Activated T-helper 9 cell treated with anti-CD3 and anti-CD28 coated beads, Interleukin-2, amount 50 U/mL, for 16 hours (primary cell): ENCODE measurements at places on chromosomes 6 and 20.

DNA sequence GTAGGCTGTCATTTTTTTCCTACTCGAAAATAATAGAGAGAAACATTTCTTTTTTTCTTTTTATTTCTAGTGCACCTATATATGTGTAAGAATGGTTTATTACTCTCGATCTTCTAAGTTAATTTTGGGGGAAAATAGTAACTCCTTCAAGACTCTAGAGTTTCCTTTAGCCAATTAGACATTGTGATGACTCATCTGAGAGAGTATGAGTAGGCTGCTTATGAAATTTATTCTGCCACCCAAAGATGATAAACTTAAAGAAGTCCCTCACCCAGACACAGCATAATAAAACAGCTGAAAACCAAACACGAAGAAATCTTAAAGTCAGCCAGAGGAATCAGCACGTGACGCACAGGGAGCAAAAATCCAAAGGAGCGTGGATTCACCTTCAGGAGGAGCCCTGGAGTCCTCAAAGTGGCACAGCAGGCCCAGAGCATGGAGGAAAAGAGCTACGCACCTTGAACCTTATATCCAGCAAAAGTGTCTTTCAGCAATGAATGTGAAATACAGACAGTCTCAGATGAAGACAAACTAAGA is 81.9 kb downstream of the ERMARD start:
- no peak for DNase-seq

DNA sequence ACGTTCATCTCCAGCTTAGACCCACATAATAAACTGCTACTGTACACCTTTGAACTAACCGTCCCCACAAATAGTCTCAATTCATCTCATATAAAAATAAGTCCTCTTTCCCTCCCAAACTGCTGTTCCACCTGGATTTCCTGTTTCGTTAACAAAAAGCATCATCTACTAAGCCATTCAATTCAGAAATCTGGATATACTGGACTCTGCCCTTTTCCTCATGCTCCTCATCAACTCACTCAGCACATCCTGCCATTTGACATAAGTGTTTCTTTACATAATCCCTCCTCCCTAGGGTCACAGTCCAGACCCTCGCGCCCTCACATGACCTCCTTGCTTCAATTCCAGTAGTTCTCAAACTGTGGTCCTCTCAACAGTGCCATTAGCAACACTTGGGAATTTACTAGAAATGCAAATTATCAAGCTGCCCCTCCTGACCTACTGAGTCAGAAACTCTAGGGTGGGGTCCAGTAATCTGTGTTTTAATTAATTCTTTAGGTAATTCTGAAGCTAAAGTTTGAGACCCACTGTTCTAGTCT is 4.5 kb downstream of the MKKS start:
- no peak for DNase-seq

DNA sequence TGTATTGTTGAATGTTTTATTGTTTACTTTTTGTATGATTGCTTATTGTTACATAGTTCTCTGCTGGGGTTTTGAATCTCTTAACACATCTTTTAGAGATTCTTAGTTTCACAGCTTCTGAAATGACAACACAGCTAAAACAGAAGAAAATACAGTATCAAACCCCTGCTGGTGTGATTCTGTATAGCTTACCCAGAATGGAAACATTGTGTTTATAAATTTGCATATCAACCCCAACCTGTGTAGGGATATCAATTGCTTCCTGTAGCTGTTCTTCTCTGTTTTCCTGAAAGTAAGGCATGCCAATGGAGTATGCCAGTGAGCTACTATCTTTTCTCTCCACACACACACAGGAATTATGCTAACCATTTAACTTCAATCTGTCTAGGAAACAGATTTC is 64.3 kb upstream of the ID4 start:
- no peak for DNase-seq

DNA sequence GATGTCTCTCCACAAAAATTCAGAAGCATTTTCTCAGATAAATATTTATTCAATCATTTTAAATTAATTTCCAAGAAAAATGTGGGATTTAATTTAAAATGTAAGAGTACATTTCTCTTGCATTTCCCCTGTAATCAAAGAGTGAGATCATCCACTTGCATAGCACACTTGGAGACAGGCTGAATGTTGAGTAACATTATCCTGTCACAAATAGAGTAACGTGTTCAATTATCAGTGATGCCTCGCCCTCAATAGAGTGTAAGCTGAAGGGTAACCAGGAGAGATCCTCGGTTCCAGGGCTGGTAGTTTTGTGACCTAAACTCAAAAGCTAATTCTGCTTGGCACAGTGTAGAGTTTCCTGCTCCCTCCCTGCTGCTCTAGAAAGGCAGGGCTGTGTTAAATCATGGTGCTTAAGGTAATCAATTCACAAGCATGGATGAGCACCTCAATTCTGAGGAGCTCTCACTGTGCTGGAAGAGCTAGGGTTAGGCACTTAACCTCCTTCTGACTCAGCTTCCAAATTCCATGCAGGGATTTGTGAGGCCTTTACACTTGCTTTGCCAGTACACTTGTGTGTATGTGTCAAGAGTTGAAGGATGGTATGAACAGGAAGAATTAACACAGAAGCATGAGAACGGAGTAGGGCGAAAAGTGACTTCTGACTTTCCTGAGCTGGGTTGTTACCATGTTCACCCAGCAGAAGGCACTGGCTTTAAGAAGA is 56.6 kb downstream of the MMUT start:
- no peak for DNase-seq

DNA sequence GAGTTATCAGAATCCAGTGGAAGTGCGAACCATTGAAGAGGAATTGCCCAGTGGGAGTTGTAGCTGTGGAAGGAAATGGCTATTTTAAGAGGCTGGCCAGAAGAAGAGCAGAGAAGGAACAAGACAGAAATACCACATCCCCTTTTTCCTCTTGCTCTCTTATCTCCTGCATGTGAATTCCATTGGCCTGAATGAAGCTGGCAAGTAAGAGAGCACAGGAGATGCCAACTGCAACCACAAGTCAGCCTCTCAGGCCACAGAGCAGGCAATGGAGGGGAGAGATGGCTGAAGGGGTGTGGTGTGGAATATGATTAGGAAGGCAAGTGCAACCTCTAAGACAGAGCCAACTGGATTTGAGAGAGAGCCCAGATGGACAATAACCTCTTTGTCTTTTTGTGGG is 362.7 kb upstream of the IMPG1 start:
- no peak for DNase-seq

DNA sequence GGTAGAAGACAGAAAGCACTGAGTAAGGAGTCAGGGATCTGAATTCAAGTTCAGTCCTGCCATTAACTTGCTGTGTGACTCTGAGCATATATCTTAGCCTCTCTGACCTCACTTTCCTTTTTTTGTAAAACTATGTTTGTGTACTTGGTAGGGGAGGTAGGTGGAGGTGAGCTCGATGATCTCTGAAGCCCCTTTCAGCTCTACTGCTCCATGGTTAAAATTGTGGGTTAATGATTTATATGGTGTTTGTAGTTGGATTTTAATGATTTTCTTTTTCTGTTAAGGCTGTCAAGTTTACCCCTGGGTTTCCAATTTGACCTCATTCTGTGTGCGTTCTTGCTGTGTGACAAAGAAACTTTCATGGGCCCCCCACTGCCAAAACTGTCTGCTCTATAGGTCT is 124.1 kb downstream of the CD164 start:
- DNase-seq, result no peak

GRCh38 chr6:98382246-98382645 is 452.1 kb upstream of the POU3F2 start:
- no peak for DNase-seq

DNA sequence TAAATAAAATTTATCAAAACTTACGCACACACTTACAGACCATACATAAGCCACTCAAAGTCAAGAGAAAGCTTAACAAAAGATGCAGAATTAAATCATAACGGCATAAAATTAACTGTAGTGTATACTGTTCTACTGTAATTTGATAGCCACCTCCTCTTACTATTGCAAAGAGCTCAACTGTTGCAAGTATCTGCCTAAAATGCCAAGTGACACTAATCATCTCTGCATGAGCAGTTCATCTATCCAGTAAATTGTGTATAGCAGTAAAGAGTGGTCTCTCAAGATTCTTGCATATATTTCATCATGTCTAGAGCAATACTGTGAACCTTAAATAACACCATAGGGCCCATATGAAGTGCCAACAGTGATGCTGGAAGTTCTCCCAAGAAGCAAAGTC is 12.3 kb downstream of the OR2H2 start:
- no peak for DNase-seq

DNA sequence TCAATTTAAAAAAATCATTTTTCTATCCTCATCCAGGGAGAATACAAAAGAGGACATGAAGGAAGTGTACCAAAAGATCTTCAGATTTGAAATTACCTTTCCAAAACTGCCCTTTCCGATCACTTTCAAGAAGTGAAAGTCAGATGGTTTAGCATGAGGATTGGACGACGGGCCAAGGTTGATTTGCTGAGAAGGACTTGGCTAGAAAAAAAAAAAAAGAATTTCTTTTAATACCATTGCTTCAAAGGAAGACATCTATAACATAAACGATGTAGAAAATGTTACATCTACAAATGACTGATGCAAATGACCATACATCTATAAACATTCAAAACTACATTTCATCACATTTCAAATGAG is 120.9 kb upstream of the SLC2A12 start:
- DNase-seq, result no peak

DNA sequence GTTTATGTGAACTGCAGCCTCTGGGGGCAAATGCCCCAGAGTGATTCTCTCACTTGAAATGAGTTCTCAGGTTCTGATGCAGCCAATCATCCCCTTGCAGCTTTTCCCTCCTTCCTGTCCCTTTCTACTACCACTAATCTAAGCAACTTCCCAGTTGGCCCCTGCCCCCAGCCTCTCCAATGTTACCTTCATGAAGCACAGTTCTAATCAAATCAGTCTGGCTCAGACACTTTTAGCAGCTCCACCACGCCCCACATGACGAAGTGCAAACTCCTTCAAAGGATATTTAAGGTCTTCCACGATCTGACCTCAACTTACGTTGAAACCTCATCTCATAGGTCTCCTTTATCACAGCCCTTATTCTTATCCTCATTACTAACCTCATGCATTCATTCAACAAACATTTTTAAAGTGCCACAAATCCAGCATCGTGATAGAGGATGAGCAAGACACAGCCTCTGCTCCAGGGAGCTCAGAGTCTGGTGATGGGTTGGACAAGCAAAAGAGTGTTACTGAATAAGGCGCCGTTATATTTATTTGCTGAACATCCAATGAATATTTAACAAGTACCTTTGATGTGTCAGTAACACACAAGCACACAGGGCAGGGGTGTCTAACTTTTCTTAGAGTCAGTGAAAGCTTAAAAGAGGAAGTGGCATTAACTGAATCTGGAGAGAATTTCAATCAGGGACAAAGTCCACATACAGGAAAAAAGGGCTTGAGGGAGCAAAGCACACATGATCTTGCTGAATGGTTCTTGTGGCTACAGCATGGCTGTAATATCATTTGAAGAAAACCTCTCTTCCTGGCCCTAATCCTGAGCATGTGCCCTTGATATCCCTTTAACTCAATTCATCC is 20.4 kb upstream of the DTNBP1 start:
- DNase-seq, result no peak

DNA sequence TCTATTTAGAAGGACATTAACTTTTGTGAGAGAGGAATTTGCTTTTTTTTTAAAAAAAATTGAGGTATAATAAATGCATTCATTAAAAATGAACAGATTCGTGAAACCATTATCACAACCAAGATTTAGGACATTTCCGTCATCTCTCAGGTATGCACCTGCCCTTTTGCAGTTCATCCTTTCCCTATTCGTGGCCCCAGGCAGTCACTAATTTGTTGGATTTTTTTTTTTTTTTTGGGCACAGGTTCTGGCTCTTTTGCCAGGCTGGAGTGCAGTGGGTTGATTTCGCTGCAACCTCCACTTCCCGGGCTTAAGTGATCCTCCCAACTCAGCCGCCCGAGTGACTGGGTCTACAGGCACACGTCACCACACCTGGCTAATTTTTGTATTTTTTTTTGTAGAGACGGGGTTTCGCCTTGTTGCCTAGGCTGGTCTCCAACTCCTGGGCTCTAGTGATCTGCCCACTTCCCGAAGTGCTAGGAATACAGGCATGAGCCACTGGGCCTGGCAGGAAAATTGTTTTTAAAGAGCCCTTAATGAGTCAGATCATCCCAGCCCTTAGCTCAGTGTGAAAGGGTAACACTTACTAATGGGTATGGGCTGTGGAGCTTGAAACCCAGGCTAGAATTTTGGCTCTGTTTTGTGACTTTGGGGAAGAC is 9.2 kb downstream of the PHF3 start:
- DNase-seq, result no peak

- no peak for DNase-seq
These were observed 75.1 kb downstream of the ADGRG6 start for GRCh38 chr6:142376800-142377496.

- DNase-seq, result no peak
These were observed 631.1 kb upstream of the GJE1 start for GRCh38 chr6:141501616-141502015.

DNA sequence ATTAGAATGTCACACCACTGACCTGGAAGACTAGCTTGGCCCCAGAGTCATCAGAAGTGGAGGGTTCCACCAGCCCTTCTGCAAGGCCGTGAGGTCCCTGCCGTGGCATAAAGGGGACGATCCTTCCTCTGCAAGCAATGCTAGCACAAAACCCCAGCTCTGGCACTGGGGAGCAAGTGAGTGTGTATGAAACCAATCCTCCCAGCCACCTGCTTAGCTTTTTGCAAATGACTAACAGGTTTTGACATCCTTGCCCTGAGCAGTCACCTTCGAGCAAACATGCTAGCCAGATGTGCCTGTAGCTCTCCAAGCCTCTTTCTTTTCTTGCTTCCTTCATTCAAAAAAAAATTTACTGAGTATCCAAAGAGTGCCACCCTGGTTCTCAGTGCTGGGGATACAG is 8.6 kb downstream of the SULF2 start:
- no peak for DNase-seq

GRCh38 chr6:81450180-81450579 is 302.3 kb downstream of the TENT5A start:
- no peak for DNase-seq

GRCh38 chr6:19837511-19838441 is 606 bp downstream of the ID4 start:
- DNase-seq, result no peak

DNA sequence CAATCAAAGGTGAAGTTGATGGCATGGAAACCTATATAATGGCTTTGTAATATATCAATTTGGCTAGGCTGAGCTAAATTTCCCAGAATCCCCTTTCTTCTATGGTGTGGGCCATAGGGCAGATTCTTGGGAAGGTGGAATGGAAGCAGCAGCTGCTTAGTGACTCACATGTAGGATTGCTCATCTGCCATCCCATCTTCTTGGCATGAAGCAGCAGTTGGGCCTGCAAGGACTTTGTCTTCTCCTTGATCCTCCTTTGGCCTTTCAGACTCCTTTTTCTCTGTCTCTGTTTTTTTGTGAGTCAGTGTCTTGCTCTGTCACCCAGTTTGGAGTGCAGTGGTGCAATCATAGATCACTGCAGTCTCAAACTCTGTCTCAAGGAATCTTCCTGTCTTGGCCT is 52.6 kb upstream of the CEP162 start:
- no peak for DNase-seq

DNA sequence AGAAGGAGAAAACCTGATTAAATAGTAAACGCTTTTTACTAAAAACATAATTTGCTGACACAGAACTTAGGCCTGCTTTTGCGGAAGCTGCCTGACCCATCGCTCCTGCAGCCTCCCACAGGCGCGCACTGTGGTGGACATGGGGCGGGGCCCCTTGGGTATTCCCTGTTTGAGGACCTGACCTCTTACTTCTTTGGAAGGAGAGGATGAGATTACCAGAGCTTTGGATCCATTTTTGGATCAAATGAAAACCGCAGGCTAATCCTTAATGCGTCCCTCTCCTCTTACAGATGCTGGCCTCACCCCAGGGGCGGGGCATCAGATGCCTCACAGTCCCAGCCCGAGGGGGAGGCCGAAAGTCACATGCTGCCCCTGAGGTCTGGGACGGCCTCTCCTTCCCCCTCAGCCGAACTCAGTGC is 151.0 kb downstream of the SCML4 start:
- no peak for DNase-seq
